D721Med (cell line): ENCODE measurements at places on chromosomes 11 and 22.

GRCh38 chr11:71136095-71136845 lies 116.1 kb downstream of the SHANK2 start:
- no peak for DNase-seq

- DNase-seq: no peak
Observed at GRCh38 chr11:118671254-118671653, 8.2 kb downstream of the TREH start.

GRCh38 chr11:44418456-44418830 lies 108.5 kb upstream of the ALX4 start:
- no peak for DNase-seq

GRCh38 chr22:50025993-50026392 lies 13.4 kb upstream of the IL17REL start:
- DNase-seq: no peak

GRCh38 chr11:126419801-126420697 lies 64.6 kb downstream of the ST3GAL4 start:
- no peak for DNase-seq

GRCh38 chr11:68812526-68812925 lies 29.2 kb downstream of the CPT1A start:
- no peak for DNase-seq
